Aorta (tissue), 5 donors: ENCODE measurements at places on chromosomes 5 and 9. TPM values are rescaled to one million over a fixed set of nuclear protein-coding genes. Genes with fewer than 3 reads are reported as not detected.

Gene UBE2QL1
- total RNA-seq = 3.3 TPM

Gene GDA
- not detected for total RNA-seq

Gene NR2F1
- 27.0 TPM for total RNA-seq

Gene PITX1
- not detected for total RNA-seq

DNA sequence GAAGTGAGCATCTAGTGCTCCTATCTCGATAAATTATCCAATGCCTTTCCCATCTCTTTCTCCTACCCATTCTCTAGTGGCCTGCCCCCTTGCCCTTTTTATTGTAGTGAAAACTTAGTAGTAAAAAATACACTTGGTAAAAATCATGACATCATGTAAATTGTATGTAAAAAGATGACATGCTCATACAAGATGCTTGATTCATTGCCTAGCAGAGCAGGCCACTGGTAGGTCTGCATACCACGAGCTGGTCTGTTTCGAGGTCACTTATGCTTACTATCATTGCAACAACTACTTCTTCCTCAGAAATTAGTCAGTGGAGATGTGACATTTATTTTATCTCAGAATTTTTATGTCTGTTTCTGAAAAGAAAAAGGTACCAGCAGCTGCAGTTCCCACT, 177.3 kb downstream of the C9orf152 start:
- no peaks in the 10 kb centered on the region for H3K36me3 ChIP-seq
- H3K27me3 ChIP-seq = no peaks in the 10 kb centered on the region
- DNase-seq = no peak
- H3K27ac ChIP-seq = no peak overlapping the region
- H3K4me1 ChIP-seq = peaks cover 16% of the 10 kb centered on the region

DNA sequence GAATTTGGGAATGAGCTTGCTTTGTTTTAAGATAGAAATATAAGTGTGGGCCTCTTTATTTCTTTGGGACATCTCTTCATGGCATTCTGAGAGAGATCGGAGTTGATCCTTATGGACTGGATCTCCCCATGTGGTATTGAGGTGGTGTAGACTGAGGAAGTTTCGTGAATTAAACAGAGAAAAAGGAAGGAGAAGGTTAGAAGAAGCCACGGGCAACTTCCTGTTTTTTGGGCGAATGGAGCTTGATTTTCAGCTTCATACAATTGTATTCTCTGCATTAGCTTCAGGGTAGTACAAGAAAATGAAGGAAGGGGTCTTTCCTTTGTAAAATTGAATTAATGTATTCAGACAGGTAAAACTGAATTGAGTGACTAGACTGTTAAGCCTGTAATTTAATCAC, 70.5 kb upstream of the HMHB1 start:
- H3K27me3 ChIP-seq = no peaks in the 10 kb centered on the region
- no peaks in the 10 kb centered on the region for H3K36me3 ChIP-seq
- H3K27ac ChIP-seq = no peak overlapping the region
- peaks cover 2% of the 10 kb centered on the region for H3K4me1 ChIP-seq
- no peak for DNase-seq

DNA sequence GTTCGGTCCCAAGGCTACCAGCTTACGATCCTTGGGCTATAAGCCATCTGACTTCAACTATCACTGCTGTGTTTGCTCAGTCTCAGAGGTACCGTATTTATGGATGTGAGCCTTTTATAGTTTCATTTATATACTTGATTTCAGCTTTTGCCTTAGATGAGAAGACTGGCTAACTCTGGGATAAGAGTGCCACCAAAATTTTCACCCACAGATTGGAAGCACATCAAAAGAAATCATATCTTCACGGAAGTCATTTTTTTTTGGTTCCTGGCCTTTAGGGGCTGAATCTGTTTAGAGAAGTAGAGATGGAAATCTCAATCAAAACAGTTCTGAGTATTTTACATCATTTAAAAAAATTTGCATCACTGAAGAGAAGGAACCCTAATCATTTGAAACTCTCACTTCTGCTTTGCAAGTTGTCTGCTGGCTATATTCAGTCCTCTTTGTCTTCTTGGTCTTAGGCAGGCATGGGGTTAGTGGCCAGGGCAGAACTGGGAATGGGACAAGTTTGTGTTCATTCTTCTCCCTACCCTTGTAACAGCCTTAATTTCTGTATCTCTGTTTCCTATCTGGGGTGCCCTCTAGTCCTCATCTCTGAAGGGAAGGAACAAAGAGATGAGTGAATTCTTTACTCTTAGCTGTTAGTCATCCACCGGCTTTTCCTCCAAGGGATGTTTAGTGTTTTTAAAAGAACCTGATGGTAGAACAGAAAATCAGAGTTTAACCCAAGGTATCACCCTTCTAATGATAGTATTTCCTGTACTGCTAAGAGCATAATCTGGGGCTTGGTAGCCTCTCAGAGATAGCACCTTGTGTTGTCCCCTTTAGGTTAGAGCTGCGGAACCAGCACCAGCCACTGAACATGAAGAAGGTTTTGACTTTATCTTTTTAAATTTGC, 14.1 kb upstream of the TNFAIP8 start:
- no peaks in the 10 kb centered on the region for H3K4me1 ChIP-seq
- DNase-seq = no peak
- no peaks in the 10 kb centered on the region for H3K36me3 ChIP-seq
- H3K4me3 ChIP-seq = no peak overlapping the region
- no peak overlapping the region for H3K27ac ChIP-seq

- H3K4me1 ChIP-seq = no peaks in the 10 kb centered on the region
- DNase-seq = no peak
- no peak overlapping the region for H3K4me3 ChIP-seq
- no peaks in the 10 kb centered on the region for H3K27me3 ChIP-seq
- no peak overlapping the region for H3K27ac ChIP-seq
Observed at GRCh38 chr9:116088396-116088795, 65.2 kb upstream of the PAPPA start.

DNA sequence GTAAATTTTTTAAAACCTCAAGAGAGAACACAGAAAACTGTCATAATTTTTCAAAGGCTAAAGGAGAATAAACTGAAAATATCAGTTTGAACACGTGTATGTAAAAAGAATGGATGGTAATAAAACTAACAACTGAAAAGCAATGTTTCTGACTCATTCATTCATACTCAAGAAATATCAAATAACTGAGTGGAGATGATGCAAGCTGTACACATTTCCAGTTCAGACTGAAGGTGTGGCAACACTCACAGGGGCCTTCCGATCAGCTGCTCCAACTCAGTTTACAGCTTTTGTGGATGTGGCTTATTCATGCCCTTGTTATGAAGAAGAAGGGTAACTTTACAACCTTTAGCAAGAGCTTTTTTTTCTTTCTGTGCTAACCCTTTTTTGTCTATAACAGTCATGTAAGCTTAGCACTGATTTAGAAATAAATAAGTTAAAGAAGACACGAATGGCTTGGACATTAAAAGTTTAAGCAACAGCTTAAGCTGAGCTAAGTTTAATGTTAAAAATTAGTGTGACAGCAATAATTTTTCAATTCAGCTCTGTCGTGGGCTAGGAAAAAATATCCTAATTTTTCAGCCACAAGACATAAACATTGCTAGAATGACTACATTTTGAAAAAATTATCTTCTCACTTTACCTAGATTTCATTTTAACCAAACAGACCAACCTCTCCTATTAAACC, 453.5 kb downstream of the RAB3C start:
- DNase-seq = peak; percentile 43
- H3K27ac ChIP-seq = no peak overlapping the region
- H3K27me3 ChIP-seq = no peaks in the 10 kb centered on the region

DNA sequence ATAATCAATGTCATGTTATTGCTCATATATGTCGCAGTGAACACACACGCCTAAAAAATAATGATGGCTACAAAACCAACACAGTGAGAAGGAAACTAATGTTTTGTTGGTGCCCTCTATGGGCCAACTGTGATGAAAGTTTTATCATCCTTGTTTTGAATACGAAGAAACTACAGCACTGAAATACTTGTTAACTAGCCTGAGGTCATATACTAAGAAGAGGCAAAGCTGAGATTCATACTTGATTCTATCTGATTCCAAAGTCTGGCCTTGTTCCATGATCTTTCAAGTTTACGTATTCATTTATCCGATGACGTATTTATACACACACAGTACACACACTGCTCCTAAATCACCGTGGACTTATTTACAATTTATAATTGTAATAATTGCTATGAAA, 16.1 kb upstream of the DRD1 start:
- H3K27me3 ChIP-seq = peaks cover 2% of the 10 kb centered on the region
- H3K4me1 ChIP-seq = no peaks in the 10 kb centered on the region
- H3K27ac ChIP-seq = no peak overlapping the region
- H3K4me3 ChIP-seq = no peak overlapping the region

- DNase-seq = no peak
- H3K27ac ChIP-seq = no peak overlapping the region
- H3K4me3 ChIP-seq = no peak overlapping the region
Observed at GRCh38 chr5:34467436-34467835, 188.7 kb upstream of the RAI14 start.

- no peak for DNase-seq
- H3K36me3 ChIP-seq = no peaks in the 10 kb centered on the region
- H3K27me3 ChIP-seq = no peaks in the 10 kb centered on the region
- H3K27ac ChIP-seq = no peak overlapping the region
Observed at GRCh38 chr5:82986404-82986803, 90.8 kb downstream of the TMEM167A start.

- peak overlapping the region; percentile 86 for H3K27ac ChIP-seq
- H3K36me3 ChIP-seq = peaks cover 2% of the 10 kb centered on the region
Observed at GRCh38 chr5:129904667-129905472, 605 bp downstream of the CHSY3 start.

- H3K4me3 ChIP-seq = no peak overlapping the region
- H3K27me3 ChIP-seq = no peaks in the 10 kb centered on the region
- H3K27ac ChIP-seq = no peak overlapping the region
Observed at GRCh38 chr5:138649316-138649720, 74.1 kb upstream of the HSPA9 start.

DNA sequence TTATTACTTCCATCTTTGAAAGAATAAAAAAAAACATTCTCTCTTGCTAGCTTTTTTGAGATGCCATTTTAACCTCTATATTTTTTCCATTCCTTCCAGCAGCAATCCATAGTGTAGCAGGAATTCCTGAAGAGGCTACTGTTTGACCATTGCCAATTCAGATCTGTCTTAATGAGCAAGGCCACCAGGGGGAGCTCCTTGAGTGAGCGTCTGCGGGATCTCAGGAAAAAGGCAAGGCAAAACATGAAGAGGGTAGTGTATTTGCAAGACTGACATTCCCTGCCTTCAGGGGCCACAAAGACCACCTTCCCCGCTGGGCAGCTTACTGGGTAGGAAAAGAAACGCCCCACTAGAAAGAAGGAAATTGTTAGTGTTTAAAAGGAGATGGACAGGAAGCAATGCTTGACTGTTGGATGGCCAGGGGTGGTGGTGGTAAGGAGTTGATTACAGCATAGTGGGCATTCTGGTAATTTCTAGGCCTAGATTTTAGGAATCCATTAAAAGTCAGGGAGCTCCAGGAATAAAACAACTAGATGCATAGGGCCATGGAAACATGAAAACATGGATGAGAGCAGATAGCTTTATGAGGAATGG, 206.6 kb upstream of the HAPLN1 start:
- peak; percentile 80 for DNase-seq
- H3K27ac ChIP-seq = no peak overlapping the region
- H3K27me3 ChIP-seq = no peaks in the 10 kb centered on the region
- no peaks in the 10 kb centered on the region for H3K36me3 ChIP-seq

- H3K4me3 ChIP-seq = no peak overlapping the region
- H3K27me3 ChIP-seq = no peaks in the 10 kb centered on the region
- no peaks in the 10 kb centered on the region for H3K36me3 ChIP-seq
- no peak for DNase-seq
Observed at GRCh38 chr5:157902449-157903116, 43.6 kb upstream of the CLINT1 start.

GRCh38 chr5:156350256-156350655, 23.3 kb downstream of the SGCD start:
- peaks cover 3% of the 10 kb centered on the region for H3K36me3 ChIP-seq
- DNase-seq = no peak
- no peak overlapping the region for H3K27ac ChIP-seq
- no peaks in the 10 kb centered on the region for H3K4me1 ChIP-seq
- no peaks in the 10 kb centered on the region for H3K27me3 ChIP-seq

GRCh38 chr5:32058101-32058500, 116.0 kb downstream of the GOLPH3 start:
- DNase-seq = no peak
- H3K27me3 ChIP-seq = no peaks in the 10 kb centered on the region
- H3K36me3 ChIP-seq = no peaks in the 10 kb centered on the region
- H3K4me3 ChIP-seq = no peak overlapping the region
- no peak overlapping the region for H3K27ac ChIP-seq

DNA sequence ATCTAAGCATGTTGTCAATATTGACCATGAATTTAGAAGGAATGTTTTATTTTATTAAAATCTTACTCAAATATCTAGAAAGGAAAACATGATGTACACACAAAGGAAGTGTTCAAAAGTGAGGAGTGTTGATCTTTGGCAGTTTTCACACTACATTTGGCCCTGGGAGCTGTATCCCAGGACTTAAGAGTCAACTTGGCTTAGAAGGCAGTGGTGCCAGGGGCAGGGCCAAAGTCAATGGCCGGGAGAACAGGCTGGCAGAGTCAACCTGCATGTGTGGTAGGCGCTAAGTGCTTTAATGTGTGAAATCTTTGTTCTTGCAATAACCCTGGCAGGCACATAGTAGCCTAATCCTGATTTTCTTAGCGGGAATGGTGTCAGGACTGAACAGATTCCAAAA, 228.4 kb downstream of the TENT4A start:
- H3K27me3 ChIP-seq = no peaks in the 10 kb centered on the region
- H3K27ac ChIP-seq = no peak overlapping the region
- no peaks in the 10 kb centered on the region for H3K4me1 ChIP-seq
- H3K4me3 ChIP-seq = no peak overlapping the region
- DNase-seq = no peak

DNA sequence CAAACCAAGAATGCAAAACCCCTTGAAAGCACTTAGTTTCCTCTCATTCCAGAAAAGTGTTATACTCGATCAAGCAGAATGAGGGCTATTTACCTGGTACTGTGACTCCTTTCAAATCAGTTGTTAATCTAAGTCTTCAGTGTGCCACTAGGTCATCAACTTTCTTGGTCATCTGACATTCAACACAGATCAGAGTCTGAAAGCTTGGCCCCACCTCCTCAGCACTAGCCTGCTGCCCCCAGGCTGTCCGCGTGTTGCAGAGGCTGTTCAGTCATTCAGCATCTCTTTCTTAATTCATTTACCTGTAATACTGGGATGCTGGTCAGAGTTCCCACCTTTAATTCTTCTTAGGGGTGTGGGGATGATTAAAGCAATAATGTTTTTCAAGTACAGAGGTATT, 28.5 kb downstream of the ENC1 start:
- no peaks in the 10 kb centered on the region for H3K4me1 ChIP-seq
- no peak overlapping the region for H3K4me3 ChIP-seq
- H3K27ac ChIP-seq = no peak overlapping the region
- no peak for DNase-seq

DNA sequence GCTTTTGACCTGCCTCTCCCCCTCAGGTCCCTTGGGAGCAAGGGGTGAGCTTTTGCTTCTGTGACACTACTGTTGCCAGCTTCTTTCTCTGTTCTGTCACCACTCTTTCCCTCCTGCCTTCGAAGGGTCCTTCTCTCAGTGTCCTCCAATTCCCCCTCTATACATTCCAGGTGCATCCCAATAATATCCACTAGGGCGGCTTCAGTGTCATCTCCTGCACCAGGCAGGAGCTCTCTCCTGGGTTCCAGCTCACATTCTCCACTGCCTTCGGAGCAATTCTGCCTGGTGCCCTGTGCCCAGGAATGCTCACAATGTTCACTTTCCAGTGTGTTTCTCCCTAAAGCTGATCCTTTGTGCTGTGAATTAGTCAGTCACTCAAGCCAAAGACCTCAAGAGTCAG, 83.9 kb upstream of the CXCL14 start:
- no peak overlapping the region for H3K27ac ChIP-seq
- no peaks in the 10 kb centered on the region for H3K36me3 ChIP-seq
- no peaks in the 10 kb centered on the region for H3K4me1 ChIP-seq
- no peaks in the 10 kb centered on the region for H3K27me3 ChIP-seq
- DNase-seq = no peak
